Sigmoid colon (tissue), 7 donors: ENCODE measurements at places on chromosomes 2 and 18. TPM values are rescaled to one million over a fixed set of nuclear protein-coding genes. Genes with fewer than 3 reads are reported as not detected.

GRCh38 chr2:212124598-212124997 is 414.0 kb downstream of the ERBB4 start:
- H3K27ac ChIP-seq, result no peak overlapping the region
- no peaks in the 10 kb centered on the region for H3K36me3 ChIP-seq
- H3K27me3 ChIP-seq, result no peaks in the 10 kb centered on the region
- H3K4me3 ChIP-seq, result no peak overlapping the region
- no peaks in the 10 kb centered on the region for H3K4me1 ChIP-seq

DNA sequence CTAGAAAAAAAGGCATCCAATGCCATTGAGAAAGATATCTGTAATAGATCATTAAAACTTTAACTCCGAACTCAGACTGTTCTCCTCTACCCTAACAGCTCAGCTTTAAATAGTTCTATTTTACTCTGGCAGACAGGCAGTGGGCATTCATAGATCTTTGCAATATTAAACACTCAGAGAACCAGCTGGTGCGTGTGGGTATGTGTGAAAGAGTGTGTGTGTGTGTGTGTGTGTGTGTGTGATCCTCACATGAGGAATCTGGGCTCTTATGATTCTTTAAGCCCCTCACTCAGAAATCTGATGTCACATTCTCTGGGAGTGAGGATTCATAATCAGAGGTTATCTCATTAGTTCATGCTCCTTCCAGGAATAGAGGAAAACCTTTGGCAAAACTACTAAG is 144.3 kb downstream of the KCNH7 start:
- DNase-seq, result no peak
- no peaks in the 10 kb centered on the region for H3K27me3 ChIP-seq
- H3K4me1 ChIP-seq, result no peaks in the 10 kb centered on the region
- no peak overlapping the region for H3K4me3 ChIP-seq

Gene SLC66A3
- 12.5 TPM for polyA plus RNA-seq

- H3K27ac ChIP-seq, result no peak overlapping the region
- no peak for DNase-seq
Observed at GRCh38 chr18:10239991-10240634, 214.3 kb upstream of the APCDD1 start.

DNA sequence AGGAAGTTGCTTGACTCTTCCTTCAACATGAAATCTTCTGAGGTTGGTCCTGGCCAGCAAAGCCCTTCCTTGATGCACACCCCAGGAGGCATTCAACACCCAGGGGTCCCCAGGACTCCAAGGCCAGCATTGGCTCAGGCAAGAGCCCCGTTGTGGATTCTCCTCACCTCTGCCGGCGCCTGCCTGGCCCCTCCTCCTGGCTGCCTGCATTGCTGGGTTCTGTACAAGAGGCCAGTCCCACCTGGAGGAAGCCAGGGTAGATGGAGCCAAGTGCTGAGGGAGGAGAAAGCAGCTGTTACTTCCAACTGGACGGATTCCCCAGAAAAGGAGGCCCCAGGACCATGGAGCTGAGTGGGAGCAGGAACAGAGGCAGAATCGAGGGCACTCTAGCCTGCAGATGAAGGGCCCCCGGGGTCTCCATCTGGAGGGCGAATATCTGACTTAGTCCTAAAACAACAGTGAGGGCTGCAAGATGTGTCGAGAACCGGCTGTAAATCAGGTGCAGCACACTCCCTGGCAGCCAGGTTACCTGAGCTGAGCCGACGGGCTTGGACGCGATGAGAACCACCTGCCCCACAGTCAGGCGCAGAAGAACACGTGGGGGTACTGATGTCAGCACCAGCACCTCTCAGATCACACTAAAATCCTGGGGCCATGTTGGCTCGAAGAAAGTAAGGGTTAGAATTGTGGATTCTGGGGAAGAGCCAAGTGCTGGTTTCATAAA is 399.6 kb upstream of the SALL3 start:
- no peaks in the 10 kb centered on the region for H3K36me3 ChIP-seq
- H3K27me3 ChIP-seq, result no peaks in the 10 kb centered on the region
- DNase-seq, result no peak
- H3K4me3 ChIP-seq, result no peak overlapping the region
- H3K4me1 ChIP-seq, result no peaks in the 10 kb centered on the region

- no peak overlapping the region for H3K27ac ChIP-seq
- no peaks in the 10 kb centered on the region for H3K36me3 ChIP-seq
- H3K4me3 ChIP-seq, result no peak overlapping the region
- no peak for DNase-seq
- no peaks in the 10 kb centered on the region for H3K27me3 ChIP-seq
Observed at GRCh38 chr2:2294183-2294690, 36.8 kb downstream of the MYT1L start.

Gene LCT
- 0.03 TPM for polyA plus RNA-seq

Gene C1GALT1C1L
- polyA plus RNA-seq, result 0.50 TPM

Gene STAMBP
- polyA plus RNA-seq, result 37.3 TPM

DNA sequence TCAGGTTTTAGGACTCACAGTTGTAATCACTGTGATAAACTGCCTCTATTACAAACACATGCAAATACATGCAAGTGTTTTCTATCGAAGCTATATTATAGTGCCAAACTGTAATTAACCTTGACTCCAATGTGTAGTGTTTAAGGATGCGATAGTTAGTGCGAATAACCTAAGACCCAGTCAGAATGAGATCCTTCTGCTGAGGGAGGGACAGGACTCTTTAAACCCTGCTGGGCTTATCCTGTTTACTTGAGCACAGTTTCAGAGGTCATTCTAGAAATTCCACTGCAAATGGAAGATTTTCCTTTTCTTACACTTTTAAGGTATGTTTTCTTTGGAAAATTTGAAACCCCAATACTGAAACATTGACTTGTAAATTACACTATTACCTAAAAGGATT is 68.2 kb downstream of the CALCRL start:
- H3K27me3 ChIP-seq, result no peaks in the 10 kb centered on the region
- H3K36me3 ChIP-seq, result no peaks in the 10 kb centered on the region
- no peak overlapping the region for H3K4me3 ChIP-seq
- H3K4me1 ChIP-seq, result no peaks in the 10 kb centered on the region
- DNase-seq, result no peak

GRCh38 chr2:127051116-127052056 is 55.6 kb downstream of the BIN1 start:
- no peaks in the 10 kb centered on the region for H3K27me3 ChIP-seq
- no peak overlapping the region for H3K27ac ChIP-seq
- peaks cover 7% of the 10 kb centered on the region for H3K4me1 ChIP-seq
- H3K4me3 ChIP-seq, result no peak overlapping the region
- H3K36me3 ChIP-seq, result peaks cover 26% of the 10 kb centered on the region

Gene UBXN4
- 23.4 TPM for polyA plus RNA-seq

Gene ANKRD30B
- not detected for polyA plus RNA-seq

- DNase-seq, result no peak
- no peaks in the 10 kb centered on the region for H3K27me3 ChIP-seq
- H3K4me1 ChIP-seq, result no peaks in the 10 kb centered on the region
- no peaks in the 10 kb centered on the region for H3K36me3 ChIP-seq
Observed at GRCh38 chr2:160570376-160570775, 76.8 kb upstream of the RBMS1 start.

- H3K4me3 ChIP-seq, result no peak overlapping the region
- no peak for DNase-seq
- H3K27ac ChIP-seq, result no peak overlapping the region
Observed at GRCh38 chr2:184530239-184530638, 68.1 kb upstream of the ZNF804A start.

Gene LYG1
- not detected for polyA plus RNA-seq

Gene TRIP12
- 23.8 TPM for polyA plus RNA-seq

DNA sequence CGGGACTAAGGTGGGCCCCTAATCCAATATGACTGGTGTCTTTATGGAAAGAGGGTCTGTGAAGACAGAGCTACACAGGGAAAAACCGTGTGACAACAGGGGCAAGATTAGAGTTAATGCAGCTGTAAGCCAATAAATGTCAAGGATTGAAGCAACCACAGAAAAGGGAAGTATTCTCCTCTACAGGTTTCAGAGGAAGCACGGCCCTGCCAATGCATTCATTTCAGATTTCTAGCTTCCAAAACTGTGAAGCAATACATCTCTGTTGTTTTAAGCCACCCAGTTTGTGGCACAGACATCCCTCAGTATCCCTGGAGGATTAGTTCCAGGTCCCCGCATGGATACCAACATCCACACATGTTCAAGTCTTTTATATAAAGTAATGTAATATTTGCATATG is 48.8 kb downstream of the SPP2 start:
- no peak overlapping the region for H3K27ac ChIP-seq
- no peaks in the 10 kb centered on the region for H3K27me3 ChIP-seq
- H3K4me3 ChIP-seq, result no peak overlapping the region
- DNase-seq, result no peak
- H3K36me3 ChIP-seq, result no peaks in the 10 kb centered on the region

DNA sequence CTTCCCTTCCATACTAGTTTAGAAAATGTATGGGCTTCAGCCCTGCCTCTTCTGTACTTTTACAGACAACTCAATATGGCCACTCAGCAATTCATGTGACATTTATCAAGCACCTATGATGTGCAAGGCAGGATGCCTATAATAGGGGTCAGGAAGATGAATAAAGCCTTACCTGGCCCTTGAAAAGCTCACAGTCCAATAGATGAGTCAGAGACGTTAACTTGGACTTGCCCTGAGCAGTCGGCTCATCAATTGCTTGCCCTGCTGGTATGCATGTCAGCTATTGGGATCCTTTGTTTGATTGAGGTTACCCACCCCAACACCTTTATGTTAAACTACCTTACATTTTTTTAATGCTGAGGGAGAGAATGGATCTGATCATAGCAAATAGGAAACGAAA is 116.1 kb downstream of the DNER start:
- no peaks in the 10 kb centered on the region for H3K27me3 ChIP-seq
- H3K36me3 ChIP-seq, result no peaks in the 10 kb centered on the region
- H3K4me1 ChIP-seq, result no peaks in the 10 kb centered on the region
- no peak for DNase-seq

GRCh38 chr2:26382564-26382963 is 19.2 kb upstream of the DRC1 start:
- no peak for DNase-seq
- no peaks in the 10 kb centered on the region for H3K36me3 ChIP-seq
- no peaks in the 10 kb centered on the region for H3K4me1 ChIP-seq
- no peaks in the 10 kb centered on the region for H3K27me3 ChIP-seq
- H3K4me3 ChIP-seq, result no peak overlapping the region

DNA sequence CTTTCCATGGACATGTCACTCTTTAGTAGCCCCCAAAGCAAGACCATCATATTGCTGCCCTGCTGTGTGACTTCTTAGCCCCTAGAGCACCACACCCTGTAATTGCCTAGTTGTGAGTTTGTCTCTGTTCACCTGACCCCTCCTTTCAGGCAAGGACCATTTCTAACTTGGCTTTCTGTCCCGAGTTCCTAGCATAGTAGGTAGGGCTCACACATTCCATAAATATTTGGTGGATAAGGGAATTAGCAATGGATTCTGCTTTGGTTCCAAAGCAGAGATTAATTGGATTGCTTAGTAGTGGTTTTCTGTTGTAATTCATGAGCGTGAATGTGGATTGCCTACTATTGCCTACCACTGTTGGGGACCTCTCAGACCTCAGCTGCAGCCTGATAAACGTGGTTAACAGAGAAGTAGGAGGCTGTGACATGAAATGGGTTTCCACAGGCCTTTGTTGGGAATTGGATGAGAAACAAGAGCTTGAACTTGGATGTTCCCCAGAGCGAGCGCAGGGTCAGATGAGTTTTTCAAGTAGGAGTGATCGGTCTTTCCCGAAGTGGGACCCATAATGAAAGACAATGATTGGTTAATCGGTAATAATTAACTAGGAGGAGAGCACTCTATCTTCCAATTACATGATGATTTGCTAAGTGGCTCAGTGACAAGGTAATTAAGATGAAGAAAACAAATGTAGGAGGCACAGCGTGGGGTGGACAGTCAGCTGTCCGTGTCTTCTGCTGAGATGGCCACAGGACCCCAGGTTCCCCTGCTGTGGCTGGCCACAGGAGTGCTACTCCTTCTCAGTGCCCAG is 13.4 kb upstream of the UGT1A1 start:
- no peak for DNase-seq
- no peaks in the 10 kb centered on the region for H3K27me3 ChIP-seq
- H3K27ac ChIP-seq, result no peak overlapping the region
- H3K4me1 ChIP-seq, result no peaks in the 10 kb centered on the region
- H3K36me3 ChIP-seq, result no peaks in the 10 kb centered on the region

GRCh38 chr2:56474412-56475158 is 290.8 kb downstream of the CCDC85A start:
- H3K4me1 ChIP-seq, result no peaks in the 10 kb centered on the region
- no peaks in the 10 kb centered on the region for H3K36me3 ChIP-seq
- DNase-seq, result no peak
